Spinal cord (tissue), 10 donors: ENCODE measurements at places on chromosomes 16 and 17. TPM values are rescaled to one million over a fixed set of nuclear protein-coding genes. Genes with fewer than 3 reads are reported as not detected.

The KRT39 gene
- total RNA-seq: not detected

The CACNG5 gene
- total RNA-seq: 1.7 TPM

The RASD1 gene
- 3.2 TPM for total RNA-seq

DNA sequence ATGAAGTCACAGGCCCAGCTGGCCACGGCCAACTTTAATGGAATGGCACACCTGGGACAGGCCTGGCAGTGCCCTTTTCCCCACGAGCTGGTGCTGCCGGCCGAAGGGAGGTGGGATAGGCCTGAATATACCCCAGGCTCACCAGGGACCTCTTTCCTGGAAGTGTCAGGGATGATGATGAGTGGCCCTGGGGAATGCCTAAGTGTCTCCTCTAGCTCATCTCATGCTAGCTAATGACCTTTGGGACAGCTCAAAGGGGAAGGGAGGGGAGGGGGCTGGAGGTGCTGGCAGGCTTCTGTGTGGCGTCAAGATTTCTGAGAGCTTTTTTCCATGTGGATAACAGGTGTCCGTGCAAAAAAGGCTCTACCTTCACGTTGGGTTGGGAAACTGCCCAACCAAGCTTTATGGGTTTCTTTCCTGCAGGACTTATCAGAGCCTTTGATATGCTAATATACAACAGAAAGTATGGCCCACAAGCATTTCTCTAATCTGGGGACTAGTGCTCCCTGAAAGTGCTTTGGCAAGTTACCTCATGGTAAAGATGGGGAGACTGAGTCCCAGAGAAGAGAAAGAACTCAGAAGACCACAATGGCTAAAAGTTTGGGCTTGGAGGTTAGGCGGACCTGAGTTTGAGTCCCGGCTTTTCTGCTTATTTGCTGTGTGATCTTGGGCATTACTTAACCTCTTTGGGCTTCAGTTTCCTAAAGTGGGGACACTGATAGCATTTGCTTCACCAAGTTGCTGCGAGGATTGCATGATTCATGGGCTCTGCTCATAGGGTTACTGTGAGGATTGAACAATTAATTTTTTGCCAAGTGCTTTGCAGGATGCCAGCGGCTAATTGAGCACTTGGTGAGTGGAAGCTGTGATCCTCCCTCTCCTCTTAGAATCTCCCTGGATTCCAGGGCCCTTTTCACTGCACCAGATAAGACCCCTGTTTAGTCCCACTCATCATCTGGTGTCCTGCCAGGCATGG, 14.0 kb downstream of the ADGRG1 start:
- H3K4me3 ChIP-seq: peak overlapping the region; percentile 6
- DNase-seq: no peak

GRCh38 chr17:76427501-76428231, 25.3 kb downstream of the UBE2O start:
- H3K27ac ChIP-seq: no peak overlapping the region
- no peak for DNase-seq
- H3K36me3 ChIP-seq: peaks cover 5% of the 10 kb centered on the region
- no peak overlapping the region for H3K4me3 ChIP-seq

DNA sequence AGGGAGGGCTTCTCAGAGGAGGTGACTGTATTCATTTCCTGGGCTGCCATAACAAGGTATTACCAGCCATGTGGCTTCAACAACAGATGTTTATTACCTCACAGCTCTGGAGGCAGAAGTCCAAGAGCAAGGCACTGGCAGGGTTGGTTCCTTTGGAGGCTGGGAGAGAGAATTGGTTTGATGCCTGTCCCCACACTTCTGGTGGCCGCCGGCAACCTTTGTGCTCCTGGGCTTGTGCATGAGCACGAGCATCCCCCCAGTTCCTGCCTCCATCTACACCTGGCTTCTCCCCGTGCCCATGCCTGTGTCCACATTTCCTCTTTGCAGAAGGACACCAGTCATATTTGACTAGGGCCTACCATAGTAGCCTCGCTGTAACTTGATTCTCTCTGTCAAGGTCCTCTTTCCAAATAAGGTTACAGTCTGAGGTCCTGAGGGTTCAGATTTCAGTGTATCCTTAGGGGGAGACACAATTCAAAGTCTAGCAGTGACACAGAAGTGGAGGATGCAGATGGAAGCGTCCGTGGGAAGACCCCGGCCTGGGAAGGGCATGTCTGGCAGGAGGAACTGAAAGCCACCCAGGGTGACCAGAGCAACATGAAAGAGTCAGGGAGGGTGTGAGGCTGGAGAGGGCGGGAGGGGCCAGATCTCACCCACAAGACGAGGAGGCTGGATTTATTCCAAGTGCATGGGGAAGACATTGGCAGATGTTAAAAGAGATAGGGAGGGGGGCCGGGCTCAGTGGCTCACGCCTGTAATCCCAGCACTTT, 188.2 kb upstream of the HSBP1 start:
- no peak overlapping the region for H3K27ac ChIP-seq
- H3K4me1 ChIP-seq: no peaks in the 10 kb centered on the region
- H3K27me3 ChIP-seq: no peaks in the 10 kb centered on the region
- DNase-seq: no peak
- no peak overlapping the region for H3K4me3 ChIP-seq
- H3K36me3 ChIP-seq: no peaks in the 10 kb centered on the region

DNA sequence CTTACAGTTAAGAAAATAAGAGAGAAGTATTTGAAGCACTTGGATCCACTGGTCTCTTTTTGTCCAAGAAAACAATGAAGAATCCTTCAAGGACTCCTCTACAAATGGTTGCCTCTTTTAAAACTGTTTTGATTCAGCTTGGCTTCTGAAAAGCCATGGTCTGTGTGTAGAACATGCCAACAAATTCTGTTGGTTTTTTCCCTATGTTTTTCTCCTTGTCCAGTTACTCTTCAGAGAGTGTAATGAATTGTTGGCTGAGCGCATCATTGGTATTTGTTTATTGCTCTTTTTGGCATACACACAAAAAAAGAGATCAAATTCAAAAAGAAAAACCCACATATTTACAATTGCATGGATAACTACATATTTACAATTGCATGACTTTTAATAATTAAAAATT, at the start of gene ABCA10:
ABCA10 (minus strand) TSS at position 249 of the 400 bp plus-strand sequence. CDS start 3,466 bp downstream, outside the sequence.
- H3K4me3 ChIP-seq: no peak within 1 kb of the TSS
- no peak within 1 kb of the TSS for H3K27ac ChIP-seq
- no peaks in the 10 kb centered on the region for H3K36me3 ChIP-seq
- no peaks in the 10 kb centered on the region for H3K4me1 ChIP-seq

- peaks cover 12% of the 10 kb centered on the region for H3K36me3 ChIP-seq
- no peaks in the 10 kb centered on the region for H3K27me3 ChIP-seq
- no peak overlapping the region for H3K4me3 ChIP-seq
- H3K4me1 ChIP-seq: peaks cover 8% of the 10 kb centered on the region
- DNase-seq: no peak
- no peak overlapping the region for H3K27ac ChIP-seq
These were observed 174.0 kb downstream of the IRX3 start for GRCh38 chr16:54112451-54113206.

DNA sequence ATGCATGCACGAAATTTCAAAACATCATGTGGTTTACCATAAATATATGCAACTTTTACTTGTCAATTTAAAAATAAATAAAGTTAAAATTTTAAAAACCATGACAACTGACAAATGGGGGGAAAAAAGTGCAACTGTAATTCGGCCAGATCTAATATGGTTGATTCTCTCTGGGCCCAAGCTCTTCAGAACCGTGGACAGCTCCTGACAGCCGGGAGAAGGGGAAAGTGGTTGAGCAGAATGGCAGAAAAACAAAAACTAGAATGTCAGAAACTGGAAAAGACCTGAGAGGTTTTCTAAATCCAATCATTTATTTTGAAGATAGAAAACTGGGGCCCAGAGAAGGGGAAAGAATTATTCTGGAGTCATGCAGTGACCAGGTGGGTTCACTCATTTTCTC, 126.6 kb downstream of the TMEM132E start:
- no peak overlapping the region for H3K4me3 ChIP-seq
- peaks cover 4% of the 10 kb centered on the region for H3K4me1 ChIP-seq
- peaks cover 2% of the 10 kb centered on the region for H3K27me3 ChIP-seq
